ENCODE measurements at places on chromosomes 1 and 21.

GRCh38 chr1:65510961-65511360 is 90.5 kb downstream of the LEPR start:
- DNase-seq: no peak

- DNase-seq: no peak
These were observed 44.2 kb upstream of the ETS2 start for GRCh38 chr21:38761531-38761930.

DNA sequence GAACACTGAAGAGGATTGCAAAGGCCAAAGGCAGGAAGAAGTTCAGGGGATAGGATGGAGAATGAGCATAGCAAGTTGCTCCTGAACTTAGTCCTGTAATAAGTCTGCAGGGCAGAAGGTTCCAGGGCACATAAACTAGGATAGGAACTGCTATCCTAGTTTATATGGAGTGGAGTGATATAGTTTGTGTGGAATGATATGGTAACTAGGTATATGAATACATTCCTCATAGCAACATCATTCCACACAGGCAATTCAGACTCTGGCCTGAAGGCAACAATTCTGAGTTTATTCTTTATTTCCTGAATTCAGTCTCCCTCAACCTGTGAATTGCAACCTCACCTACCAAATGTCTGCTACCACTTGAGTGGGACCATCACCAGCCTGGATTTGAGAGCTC is 154.9 kb upstream of the GREM2 start:
- no peak for DNase-seq

DNA sequence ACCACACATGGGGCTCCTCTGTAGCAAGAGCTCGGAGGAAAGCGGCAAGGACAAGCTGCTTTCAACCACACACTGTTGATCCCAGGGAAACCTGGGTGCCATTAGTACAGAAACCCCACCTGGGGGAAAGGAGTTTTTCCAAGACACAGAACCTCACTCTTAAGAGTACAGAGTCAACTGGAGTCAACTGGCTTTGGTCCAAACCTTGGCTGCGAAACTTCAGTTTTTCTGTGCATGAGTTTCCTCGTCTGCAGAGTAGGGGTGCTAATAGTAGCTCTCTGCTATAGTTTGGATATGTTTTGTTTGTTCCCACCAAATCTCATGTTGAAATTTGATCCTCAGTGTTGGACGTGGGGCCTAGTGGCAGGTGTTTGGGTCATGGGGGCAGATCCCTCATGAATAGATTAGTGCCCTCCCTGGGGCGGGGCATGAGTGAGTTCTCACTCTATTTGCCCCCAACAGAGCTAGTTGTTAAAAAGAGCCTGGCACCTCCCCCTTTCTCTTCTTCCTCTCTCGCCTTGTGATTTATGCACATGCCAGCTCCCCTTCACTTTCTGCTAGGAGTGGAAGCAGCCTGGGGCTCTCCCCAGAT is 161.1 kb downstream of the PIGK start:
- DNase-seq: no peak

DNA sequence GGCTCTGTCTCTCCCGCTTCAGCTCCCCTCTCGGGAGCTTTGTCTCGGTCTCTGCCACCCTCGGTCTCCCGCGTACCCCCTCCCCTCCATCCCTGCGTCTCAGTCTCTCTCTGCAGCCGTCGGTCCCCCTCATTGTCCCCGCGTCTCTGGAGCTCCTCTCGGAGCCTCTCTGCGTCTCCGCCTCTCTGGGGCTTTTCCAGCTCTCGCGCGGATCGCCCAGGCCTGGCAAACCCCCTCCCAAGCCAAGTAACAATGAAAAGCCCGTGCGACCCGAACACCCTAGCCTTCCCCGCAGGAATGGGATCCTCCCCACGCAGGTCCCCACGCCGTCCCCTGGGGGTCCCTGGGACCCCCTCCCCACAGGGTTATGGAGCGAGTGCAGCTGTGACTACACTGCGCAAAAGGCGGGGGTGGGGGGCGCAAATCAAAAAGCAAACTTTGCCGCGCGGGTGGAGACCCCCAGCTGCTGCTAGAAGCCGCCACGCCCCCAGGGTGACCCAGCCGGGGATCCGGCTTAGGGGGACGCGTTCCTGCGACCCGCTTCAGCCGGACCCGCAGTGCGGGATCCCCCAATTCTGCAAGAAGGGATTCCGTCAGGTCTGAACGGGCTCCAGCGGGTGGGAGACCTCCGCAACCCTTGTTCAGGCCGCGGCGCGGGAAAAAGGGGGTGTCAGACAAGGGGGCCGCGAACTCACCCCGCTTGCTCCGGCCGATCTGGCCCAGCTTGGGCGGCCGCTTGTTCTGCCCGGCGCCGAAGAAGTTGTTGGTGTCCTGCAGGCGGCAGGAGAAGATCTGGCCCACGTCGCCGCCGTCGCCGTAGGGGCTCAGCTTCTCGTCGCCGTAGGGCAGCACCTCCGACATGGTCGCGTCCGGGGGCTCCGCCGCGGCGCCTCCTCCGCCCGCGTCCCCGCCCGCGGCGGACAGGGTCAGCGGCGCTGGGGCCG is 1.2 kb downstream of the CAMK2N1 start:
- DNase-seq: no peak

DNA sequence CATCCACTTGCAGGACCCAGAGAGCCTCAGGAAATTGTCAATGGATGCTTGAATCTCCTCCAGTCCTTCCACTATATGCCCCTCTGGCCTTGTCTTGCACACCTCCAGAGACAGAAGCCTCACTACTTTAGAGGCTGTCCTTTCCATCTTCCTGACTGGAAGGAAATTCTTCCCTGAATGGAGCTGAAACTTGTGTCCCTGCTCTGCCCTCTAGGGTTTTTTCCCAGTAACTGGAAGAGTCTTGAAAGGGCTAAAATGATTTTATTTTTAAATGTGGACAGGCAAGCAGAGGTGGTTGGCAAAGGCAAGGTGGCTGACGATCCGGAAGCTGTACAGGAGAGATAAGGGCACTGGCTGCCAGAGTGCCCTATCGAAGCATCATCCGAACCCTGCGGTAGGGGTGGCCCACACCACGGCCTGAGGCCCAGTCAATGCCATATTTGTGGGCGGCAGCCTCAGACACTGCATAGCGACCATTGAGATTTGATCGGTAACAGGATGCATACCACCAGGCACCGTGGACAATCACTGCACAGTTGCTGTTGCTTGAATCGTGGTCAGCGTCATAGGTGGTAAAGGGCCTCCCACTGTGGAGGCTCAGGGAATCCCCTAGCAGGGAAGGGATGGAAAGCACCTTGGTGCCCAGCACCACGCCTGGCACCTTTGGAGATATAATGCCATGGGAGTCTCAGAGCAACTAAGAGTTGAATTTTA is 2.3 kb upstream of the MAP3K6 start:
- DNase-seq: no peak

- no peak for DNase-seq
These were observed 45.7 kb downstream of the RAP1GAP start for GRCh38 chr1:21623410-21623961.

DNA sequence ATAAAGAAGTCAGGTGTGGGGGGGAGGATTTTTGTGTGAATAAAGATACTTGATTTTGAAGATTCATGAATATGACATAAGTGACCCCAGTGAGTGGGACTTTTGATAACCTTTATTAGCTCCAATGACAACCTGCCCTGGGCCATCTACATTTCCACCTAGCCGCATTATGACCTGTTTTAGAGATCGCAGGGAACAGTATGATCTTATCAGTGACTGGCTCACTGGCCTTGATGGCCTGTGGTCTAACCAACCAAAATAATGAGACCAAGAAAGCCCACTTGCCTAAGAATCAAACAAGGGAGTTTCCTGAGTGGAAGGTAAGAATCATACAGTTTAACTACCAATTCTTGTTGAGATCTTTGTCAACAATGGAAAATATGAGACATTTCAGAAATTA is 1.8 kb downstream of the ELAPOR1 start:
- DNase-seq: peak; percentile 52

GRCh38 chr1:84861516-84861915 is 31.5 kb downstream of the LPAR3 start:
- DNase-seq: no peak

GRCh38 chr1:82844911-82845827 is 1044.4 kb downstream of the ADGRL2 start:
- no peak for DNase-seq

DNA sequence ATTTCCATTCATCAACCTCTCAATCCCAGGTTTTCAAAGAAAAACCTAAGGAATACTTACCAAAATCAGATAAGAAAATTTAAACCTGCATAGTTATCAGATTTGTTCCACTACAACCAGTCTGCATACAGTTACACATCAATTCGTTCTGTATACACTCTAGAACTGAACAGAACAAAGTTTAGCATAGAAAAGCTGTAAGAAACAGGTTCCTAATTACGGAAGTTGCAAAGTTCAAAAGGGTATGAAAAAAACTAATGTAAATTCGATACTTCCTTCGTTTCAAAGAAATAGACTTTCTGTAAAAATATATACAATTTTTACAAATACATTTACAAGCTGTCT is 3.1 kb downstream of the MCL1 start:
- no peak for DNase-seq
